ENCODE measurements at places on chromosomes 12 and 14.
A peak's percentile ranks its signal among the peaks of the same experiment; 100 is the strongest.

- DNase-seq, result no peak
These were observed 7.2 kb downstream of the LGALS3 start for GRCh38 chr14:55136241-55136640.

DNA sequence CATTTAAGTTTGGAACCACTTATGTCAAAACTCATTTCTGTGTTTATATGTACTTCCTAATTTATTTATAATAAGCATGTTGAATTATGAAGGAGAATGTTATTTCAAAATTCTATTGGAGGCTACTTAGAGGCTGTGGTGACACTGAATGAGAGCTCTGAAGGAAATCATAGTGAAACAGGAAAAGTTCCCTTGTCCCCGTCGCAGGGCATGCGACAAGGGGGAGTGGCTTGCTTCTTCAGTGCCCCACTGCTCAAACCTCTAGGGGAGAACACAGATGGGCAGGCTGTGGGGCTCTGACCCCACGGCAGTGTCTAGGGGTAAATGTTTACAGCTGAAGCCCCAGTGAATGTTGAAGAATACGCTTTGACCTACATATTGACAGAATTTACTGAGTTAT lies 261.9 kb downstream of the RAD51B start:
- no peak for DNase-seq

DNA sequence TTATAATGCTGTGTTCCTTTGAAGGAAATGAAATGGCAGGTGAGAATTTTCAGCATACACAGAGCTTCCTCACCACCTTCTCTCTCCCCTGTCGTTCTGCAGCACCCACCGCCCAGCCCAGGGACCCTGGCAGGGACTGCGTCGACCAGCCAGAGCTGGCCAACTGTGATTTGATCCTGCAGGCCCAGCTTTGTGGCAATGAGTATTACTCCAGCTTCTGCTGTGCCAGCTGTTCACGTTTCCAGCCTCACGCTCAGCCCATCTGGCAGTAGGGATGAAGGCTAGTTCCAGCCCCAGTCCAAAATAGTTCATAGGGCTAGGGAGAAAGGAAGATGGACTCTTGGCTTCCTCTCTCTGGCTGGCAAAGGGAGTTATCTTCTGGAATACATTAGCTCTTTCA lies 35.1 kb downstream of the PAPLN start:
- DNase-seq, result no peak

GRCh38 chr14:102902086-102902485 lies 20.4 kb upstream of the AMN start:
- no peak for DNase-seq

GRCh38 chr12:104805186-104805585 lies 152.9 kb downstream of the SLC41A2 start:
- DNase-seq, result no peak

GRCh38 chr14:20628063-20628854 lies 13.2 kb downstream of the OR6S1 start:
- DNase-seq, result no peak

DNA sequence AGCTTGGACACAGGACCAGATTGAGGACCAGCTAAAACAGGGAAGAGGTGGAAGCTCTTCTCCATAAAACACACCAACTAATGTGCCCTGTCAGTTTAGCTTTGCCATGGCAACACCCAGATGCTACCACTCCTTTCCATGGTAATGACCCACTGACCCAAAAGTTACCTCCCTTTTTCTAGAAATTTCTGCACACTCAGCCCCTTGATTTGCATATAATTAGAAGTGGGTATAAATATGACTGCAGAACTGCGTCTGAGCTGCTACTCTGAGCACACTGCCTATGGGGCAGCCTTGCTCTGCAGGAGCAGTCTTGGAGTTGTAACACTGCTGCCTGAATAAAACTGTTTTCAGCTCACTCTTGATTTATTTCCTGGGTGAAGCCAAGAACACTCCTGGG lies 3.2 kb upstream of the TDG start:
- no peak for DNase-seq

- peak; percentile 5 for DNase-seq
These were observed 74.3 kb upstream of the ARID2 start for GRCh38 chr12:45655186-45655585.

DNA sequence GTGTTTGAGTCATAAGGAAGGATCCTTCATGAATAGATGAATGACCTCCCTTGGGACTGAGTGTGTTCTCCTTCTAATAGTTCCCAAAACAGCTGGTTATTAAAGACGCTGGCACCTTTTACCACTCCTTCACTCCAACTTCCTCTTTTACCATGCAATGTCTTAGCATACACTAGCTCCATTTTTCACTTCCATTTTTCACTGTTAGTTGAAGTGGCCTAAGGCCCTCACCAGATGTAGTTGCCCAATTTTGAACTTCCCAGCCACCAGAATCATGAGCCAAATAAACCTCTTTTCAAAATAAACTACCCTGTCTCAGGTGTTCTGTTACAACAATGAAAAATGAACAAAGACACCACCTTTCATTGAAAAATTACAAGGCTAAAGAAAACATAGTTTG lies 64.7 kb downstream of the GPR65 start:
- DNase-seq, result no peak

DNA sequence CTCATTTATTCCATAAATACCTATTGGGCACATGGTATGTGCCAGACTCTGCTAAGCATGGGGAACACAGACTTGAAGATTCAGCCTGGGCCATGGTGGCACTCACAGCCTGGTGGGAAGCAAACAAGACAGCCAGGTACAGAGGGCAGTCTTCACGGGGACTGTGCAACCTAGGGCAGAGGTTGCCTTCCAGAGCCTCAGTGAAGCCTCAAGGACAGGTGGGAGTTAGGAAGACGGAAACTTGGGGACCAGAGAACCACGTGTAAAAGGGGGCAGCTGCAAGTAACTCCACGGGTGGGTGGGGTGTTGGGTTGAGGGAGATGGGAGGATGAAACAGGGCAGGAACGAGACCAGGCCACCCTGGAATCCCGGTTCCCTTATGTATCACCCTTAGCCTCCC lies 980 bp upstream of the LTBR start:
- no peak for DNase-seq

DNA sequence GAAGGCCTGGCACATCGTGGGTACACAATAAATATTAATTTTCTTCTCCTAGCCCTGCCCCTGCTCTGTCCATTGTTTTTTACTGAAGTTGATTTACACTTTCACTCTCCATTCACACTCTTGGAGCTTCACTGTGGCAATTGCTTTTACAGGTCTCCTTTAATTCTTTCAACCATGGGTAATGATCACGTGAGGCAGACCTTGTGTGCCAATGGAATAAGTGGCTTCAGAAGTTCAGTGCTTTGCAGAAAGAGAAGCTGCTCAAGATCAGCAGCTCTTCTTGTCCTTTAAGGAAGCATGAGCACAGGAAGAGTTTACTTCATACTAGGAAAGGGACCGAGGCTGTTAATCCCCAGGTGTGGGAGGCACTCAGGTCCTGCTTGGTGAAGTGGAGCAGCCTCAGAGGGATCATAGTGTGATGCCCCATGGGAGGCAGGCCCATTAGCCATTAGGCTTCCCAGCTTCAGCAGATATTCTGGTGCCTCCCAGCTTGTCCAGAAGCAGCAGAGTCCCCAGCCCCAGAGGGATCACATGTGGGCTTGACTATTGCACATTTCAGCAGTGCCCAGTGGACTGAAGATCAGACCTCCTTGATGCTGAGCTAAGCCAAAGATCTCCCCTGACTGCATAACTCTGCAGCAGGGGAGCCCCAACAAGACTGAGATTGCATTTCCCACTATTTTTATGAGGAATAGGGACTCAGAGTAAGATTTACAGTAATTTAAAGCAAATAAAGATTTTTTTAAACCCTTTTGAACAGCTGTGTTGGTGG lies 5.0 kb upstream of the SLC35F4 start:
- no peak for DNase-seq

GRCh38 chr14:89617481-89618329 lies 200.7 kb upstream of the FOXN3 start:
- DNase-seq, result peak; percentile 44

GRCh38 chr14:58607131-58607951 lies 30.4 kb upstream of the DACT1 start:
- DNase-seq, result no peak

GRCh38 chr14:31937730-31938346 lies 139.3 kb upstream of the ARHGAP5 start:
- no peak for DNase-seq

GRCh38 chr12:106245767-106246166 lies 2.1 kb downstream of the CKAP4 start:
- no peak for DNase-seq

- no peak for DNase-seq
These were observed 480.8 kb downstream of the RMST start for GRCh38 chr12:97943359-97943758.

- no peak for DNase-seq
These were observed 6.0 kb upstream of the SIX1 start for GRCh38 chr14:60655119-60655897.

DNA sequence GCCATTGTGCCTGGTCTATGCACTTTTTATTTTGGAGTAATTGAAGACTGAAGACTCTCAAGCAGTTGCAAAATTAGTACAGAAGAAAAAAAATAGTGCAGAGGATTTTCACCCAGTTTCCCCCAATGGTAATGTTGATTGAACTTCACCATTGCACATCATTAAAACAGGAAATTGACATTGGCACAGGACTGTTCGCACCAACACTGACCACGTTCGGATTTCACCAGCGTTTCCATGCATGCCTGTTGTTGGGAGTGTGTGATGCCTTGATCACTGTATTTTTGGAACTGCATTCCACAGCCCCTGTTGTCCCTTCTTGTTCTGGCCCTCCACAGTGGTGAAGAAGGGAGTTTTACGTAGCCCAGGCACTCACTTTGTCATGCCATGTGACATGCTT lies 67.1 kb downstream of the FOXN4 start:
- no peak for DNase-seq

GRCh38 chr14:46840944-46841720 lies 189.6 kb upstream of the RPL10L start:
- no peak for DNase-seq
